ENCODE measurements at places on chromosomes 7 and 10.

DNA sequence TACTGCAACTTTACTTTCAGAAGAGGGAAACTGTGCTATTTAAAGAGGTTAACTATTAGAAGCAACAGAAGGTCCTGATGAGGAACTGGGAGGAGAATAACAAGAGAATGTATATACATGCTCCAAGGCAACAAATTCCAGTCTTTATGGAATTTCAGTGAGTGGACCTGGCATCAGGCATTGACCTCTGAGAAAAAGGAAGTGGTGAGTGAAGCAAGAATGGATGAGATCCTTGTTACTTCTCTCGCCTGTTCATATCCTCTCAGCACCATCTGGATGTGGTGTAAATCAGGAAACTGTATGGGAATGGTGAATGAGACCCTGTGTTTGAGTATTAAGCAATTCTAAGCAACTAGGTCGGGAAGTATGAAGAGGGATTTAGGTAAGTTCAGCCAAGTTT is 30.3 kb upstream of the KBTBD2 start:
- ATAC-seq, result no peak

- ATAC-seq, result no peak
These were observed 163.4 kb upstream of the COL1A2 start for GRCh38 chr7:94231305-94231704.

- no peak for ATAC-seq
These were observed 157.1 kb upstream of the AOAH start for GRCh38 chr7:36881233-36881874.

DNA sequence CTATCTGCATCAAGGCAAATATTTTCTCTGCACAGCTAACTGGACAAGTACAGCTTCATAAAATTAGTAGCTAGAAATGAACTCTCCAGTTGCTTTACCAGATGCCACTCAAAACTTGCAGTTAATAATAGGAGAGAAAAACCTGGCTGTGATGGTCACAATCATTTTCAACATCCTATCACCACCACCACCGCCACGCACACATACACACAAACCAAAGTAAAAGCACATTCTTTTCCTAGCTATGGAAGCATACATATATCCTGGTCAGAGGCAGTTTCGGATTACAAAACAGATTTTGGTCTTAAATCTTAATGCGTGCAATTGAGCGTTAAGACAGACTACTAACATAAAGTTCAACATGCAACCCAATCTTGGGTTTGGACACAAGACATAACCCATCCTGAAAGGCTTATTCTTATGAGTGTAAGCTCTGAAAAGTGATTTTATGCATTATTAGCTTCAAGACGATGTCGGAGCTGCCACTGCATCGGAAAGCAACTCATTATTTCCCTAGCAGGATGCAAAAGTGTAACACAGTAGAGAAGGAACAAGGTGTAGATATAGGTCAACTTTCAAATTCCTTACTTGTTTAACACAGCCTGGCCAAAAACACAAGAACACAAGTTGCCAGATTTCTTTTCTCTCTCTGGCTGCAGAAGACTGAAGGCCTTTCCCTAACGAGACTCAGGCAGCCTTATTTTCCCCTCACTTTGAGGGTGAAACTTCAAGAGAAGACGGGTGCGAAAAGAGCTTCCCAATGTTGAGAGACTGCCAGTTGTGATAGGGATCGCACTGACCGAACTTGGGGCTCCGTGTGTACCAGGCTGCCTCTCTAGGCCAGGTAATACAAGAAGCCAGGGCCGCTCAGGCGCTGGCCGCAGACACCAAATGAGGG is 1.2 kb downstream of the CACUL1 start:
- ATAC-seq, result peak; percentile 52

DNA sequence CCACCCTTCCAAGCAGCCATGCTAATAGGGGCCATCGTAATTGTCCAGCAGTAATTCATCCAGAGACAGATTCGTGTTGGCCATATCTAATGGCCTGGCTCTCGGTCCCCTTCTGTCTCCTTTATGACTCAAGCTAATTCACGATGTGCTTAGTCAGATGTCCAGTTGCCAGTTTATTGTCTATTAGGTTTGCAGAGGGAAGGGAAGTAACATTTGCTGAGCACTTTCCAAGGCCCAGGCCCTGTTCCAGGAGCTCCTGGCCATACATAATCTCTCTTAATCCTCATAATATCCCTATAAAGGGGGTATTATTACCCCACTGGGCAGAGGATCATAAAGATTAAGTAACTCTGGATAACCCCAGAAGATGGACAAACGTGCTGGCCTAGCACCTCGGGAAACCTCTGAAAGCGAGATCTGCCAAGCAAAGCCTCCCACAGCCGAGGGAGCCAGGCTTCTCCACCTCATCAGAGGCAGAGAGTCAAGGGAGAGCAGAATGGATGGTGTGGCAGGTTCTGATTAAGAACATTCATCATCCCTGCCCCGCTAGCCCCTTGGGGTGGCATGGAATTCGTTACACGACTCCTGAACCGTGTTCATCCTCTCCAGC is 153.7 kb downstream of the PLXNA4 start:
- no peak for ATAC-seq

GRCh38 chr10:103861505-103861904 is 6.1 kb upstream of the SH3PXD2A start:
- no peak for ATAC-seq

GRCh38 chr10:96082153-96082552 is 38.8 kb downstream of the CCNJ start:
- no peak for ATAC-seq

GRCh38 chr10:104892879-104893617 is 252.0 kb downstream of the SORCS3 start:
- ATAC-seq, result no peak
